ENCODE measurements at places on chromosomes 5 and 9.

GRCh38 chr5:5804478-5805233 is 382.2 kb downstream of the ICE1 start:
- no peak for DNase-seq

DNA sequence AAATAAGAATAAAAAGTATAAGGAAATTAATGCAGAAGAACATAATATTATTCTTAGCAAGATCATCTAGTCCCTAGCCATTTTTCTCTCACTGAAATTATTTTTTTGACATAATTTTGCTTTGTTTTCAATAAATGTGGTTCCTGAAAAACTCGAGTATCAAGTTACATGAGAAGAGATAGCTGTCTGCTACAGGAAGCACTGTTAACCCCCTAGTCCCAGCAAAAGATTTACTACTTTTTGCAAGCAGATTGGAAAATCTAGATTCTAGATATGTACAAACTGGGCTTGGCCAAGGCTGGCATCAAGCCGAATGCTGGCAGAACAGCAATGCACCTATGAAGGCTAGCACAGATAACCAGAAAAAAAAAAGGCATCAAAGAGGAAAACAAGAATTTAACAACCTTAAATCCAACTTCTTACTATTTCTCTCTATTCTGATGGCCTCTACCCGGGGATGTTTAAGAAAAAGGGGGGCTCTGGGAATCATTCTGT is 21.9 kb upstream of the ISCA1 start:
- no peak for DNase-seq

DNA sequence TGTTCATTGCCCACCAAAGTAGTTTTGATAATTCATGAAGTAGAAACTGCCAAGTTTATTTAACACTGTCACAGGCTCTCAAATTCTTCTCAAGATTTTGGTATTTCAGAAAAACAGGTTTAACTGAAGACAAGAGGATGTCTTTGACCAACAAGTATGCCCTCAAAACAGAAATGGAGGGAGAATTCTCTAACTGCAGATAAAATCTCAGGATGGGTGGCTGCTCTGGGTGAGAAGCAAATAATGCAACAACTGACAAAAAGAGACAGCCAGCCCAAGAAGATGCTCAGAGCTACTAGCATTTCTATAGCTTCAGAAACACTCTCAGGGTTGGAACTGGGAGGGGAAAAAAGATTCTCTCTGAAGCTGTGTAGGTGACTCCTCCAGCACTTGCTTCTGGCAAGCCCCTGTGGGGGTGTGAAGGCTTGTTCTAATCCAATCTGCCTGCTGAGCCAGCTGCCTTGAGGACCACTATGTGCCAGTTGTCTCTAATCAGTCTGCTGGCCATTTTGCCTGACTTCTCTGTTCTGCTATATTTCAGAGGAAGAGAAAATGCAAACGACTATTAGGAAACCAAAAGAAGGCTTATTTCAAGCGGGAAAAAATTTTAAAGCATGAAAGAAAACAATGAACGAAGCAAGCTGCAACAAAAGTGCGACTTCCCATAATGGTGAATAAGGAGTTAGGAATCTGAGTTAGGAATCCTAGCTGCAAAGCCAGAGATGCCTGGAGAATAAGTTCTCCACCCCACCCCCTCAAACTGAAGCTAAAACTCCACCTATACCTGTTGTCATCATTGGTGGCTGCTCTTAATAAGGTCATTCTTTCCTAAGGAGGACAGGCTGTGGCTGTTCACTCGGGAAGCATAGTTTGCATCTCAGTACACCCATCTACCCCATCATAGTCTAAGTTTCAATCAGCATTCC is 147.5 kb downstream of the GNAQ start:
- no peak for DNase-seq

- DNase-seq = no peak
Observed at GRCh38 chr9:98374385-98375051, 119.1 kb upstream of the TBC1D2 start.

DNA sequence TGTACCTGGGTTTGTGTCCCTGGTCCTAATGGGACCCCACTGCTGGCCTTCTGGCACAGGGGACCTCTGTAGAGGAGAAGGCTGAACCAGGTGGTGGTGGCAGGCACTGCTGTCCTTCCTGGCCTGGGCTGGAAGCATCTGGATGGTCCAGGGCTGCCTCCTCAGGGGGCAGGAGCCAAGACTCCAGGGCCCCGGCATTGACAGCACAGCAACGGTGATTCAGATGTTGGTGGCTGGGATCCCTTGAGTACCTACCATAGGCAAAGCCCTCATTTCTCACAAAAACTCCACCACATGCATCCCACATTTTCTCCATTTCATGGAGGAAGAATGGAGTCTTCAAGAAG is 15.0 kb downstream of the FGD3 start:
- DNase-seq = no peak

GRCh38 chr5:56527174-56527573 is 288.2 kb upstream of the MAP3K1 start:
- no peak for DNase-seq

DNA sequence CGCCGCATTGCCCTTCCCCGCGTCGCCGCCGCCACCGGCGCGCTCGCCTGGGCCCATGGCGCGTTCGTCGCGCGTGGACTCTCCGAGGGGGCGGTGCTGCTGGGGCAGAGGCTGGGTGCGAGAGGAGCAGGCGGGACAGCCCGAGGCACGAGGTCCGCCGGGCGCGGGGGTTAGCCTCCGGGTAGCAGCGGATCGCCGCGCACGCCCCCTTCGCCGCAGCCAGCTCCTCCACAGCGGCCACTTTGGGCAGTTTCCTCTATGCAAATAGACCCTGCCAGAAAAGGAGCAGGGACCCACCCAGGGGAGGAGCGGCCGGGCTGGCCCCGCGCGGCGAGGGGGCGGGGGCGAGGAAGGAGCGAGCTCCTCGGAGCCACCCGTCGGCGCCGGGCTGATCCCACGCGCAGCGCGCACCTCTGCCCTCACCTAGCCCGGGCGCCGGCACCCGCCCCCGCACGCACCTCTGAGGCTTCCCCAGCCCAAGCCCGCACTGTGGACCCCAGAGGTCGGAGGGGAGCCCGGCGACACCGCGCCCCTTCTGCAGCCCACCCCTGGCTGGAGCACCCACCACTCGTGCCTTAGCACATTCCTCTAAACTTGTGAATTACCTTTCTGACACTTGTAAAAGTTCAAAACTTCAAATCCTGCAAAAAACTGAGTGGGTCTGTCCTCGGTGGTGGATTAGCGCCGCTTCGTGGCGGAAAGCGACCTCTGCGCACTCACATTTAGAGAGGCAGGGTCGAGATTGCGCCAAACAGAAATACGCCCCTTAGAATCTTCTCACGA is at the start of gene COL23A1:
TSS of gene COL23A1 (minus strand) at position 253 of the 783 bp plus-strand sequence.
- peak; percentile 5 for DNase-seq

DNA sequence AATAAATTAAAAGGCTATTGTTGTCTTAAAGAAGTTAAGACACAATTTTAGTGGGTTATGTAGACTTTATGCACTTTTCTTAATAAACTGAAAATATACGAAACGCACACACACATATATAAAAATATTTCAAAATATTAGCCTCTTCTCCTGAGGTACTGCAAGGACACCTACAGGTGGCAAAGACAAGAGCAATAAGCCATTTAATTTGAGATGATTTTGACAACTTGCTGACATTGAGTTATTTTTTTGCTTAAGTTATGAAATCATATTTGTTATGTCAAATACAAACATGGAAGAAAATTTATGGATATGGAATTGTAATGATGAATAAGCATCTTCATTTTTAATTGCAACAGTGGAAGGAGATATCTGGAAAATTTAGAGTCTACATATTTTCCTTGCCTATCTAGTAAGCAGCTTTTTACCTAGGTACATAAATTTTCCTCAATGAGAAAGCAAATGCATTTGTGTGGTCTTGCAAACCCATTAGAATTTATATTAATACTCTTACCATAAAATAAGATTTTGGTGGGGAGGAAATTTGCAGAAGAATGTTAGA is 301.6 kb downstream of the ISL1 start:
- DNase-seq = no peak

GRCh38 chr9:79196606-79197005 is 375.2 kb upstream of the TLE4 start:
- DNase-seq = no peak

DNA sequence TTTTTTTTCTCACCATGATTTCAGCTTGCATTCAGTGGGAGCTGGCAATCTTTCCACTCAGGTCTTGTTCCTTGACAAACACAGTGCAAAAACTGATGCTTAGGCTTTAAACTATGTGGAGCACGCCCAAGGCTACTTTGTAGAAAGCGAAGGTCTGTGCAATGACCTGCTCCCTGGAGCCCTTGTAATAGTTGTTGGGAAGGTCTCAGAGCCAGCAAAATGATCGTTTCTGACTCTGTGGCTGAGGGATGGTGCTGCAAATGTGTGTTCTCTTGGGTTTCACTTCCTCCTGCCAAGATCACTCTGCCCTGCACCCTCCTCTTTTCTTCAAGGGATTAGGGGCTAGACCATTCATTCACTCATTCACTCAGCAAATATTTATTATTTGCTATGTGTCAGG is 249.7 kb upstream of the MAP3K1 start:
- no peak for DNase-seq

- no peak for DNase-seq
Observed at GRCh38 chr5:33317271-33317670, 123.5 kb upstream of the TARS1 start.

DNA sequence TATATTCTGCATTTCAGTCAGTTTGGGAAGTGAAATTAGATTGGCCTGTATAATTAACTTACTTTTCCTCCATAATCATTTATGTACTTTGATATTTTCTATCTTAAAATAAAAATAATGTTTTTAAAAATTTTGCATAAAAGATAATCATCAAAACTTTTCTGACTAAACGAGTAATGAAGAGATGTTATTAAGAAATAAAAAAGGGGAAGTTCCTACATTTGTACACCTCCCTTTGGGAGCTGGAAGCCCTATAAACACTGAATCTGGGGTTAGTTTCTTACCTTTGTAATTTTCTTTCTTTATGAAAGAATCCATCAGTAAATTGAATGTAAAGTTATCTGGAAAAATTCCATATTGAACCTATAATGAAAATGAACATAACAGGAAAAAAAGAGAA is 86.2 kb downstream of the MRPS27 start:
- DNase-seq = no peak

- DNase-seq = no peak
Observed at GRCh38 chr9:10104774-10105173, 508.0 kb downstream of the PTPRD start.

DNA sequence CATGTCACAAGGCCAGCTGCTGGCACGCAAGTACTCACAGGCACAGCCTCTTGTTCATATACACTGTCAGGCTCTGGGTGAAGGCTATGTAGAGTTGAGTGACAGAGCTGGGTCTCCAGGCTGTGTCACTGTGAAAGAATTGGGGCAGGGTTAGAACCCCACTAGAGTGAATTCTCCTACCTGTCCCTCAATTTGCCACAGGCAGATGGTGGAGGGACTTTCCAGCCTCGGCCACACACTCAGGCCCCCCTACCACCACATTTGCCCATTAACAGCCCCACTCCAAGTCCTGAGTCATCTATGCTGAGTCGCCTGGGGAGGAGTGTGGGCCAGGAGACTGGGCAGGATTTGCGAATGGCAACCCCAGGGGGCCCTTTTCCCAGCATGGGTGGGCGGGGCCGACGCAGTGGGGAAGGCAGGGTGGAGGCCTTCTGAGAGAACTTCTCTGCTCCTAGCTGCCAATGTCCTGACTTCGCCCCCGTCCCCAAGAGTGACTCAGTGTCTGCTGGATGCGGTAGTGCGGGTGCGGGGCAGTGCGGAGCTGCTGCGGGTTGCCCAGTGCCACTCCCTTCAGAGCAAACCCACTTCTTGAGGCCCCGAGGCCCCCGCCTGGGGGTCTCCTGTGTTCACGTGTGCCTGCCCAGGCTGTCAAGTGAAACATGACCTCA is 50.3 kb upstream of the PSD2 start:
- DNase-seq = no peak

DNA sequence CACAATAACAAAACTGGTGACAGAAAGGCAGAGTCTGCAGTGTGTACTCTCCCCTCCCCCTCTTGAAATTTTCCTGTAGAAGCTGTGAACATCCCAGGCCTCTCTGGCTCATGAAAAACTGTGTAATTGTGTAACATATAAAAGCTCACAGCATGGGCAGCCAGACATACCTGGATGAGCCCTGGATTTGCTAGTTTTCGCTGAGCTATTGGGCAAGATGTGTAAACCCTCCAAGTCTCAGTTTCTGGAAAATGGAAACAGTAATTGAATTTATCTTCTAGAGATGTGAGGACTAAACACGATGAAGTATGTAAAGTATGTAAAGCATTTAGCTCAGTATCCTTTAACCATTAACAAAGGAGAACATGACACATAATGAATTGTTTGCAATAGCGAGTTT is 143.2 kb upstream of the ANKH start:
- DNase-seq = no peak

GRCh38 chr9:137253717-137254623 is 1.2 kb upstream of the NELFB start:
- no peak for DNase-seq

- no peak for DNase-seq
Observed at GRCh38 chr5:107705402-107706014, 34.8 kb upstream of the EFNA5 start.

GRCh38 chr5:25334350-25334749 is 689.6 kb upstream of the CDH10 start:
- DNase-seq = no peak

- no peak for DNase-seq
Observed at GRCh38 chr5:43192558-43193180, 644 bp downstream of the NIM1K start.

DNA sequence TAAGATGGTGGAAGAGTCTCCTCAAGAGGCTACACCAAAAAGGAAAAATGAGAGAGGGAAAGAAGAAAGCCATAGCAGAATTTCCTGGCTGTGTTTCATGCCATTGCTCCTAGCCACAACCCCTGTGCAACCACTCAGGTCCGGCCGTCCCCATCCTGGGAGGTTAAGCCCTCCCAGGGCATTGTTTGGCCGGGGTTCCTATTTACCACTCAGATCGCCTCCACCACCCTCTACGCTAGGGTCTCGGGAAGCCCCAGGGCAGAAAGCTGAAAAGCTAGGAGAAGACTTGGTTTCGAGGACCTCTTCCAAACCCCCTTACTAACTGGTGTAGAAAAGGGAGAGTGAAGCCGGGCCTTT is 715 bp downstream of the RC3H2 start:
- DNase-seq = peak; percentile 9

DNA sequence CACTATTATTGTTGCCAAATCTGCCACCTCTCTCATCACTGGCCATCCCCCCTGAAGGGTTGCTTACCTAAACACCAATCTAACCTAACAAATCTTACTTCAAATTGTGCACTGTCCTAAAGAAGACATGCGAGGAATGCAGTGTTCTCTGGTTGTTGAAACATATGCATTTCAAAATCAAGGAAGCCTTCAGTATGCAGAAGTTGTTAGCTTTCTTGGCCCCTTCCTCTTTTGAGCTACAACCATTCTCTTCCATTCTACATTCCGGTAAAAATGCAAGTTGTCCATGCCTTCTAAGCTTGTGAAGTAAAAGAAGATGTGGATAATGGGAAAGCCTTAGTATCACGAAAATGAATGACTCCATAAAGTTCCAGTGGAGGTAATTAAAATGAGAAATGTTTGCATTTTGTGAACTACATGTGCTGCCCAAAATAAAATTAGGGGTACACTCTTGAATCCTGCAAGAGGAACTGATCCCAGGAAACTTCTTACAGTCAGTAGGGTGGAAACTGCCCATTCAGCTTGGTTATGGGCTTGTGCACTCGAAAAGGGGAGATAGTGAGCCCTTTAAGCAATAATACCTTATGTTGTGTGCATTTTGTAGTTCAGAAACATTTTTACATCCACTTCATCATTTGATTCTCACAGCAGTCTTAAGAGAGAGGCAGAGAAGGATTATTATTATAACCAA is 77.6 kb upstream of the ADRB2 start:
- DNase-seq = no peak

- no peak for DNase-seq
Observed at GRCh38 chr5:150241298-150242160, 48.0 kb downstream of the CAMK2A start.

GRCh38 chr9:111147041-111147440 is 108.8 kb upstream of the LPAR1 start:
- no peak for DNase-seq

Measured in CD4-positive, alpha-beta T cell treated with Interleukin-4 for 4 hours (primary cell).